ENCODE measurements at places on chromosomes 2 and 18. TPM values are rescaled to one million over a fixed set of nuclear protein-coding genes. Genes with fewer than 3 reads are reported as not detected.

CCBE1 gene
- 69.4 TPM for total RNA-seq

TIMM21 gene
- total RNA-seq: 19.2 TPM

DUSP19 gene
- 3.5 TPM for total RNA-seq

FEV gene
- total RNA-seq: under 0.01 TPM

AKAIN1 gene
- not detected for total RNA-seq

ZDBF2 gene
- total RNA-seq: 10.4 TPM

LRRC30 gene
- not detected for total RNA-seq

STPG4 gene
- 0.17 TPM for total RNA-seq

CD207 gene
- not detected for total RNA-seq

DAW1 gene
- total RNA-seq: 0.17 TPM

NPAS2 gene
- 9.0 TPM for total RNA-seq

SRD5A2 gene
- total RNA-seq: not detected

HOXD1 gene
- total RNA-seq: not detected

CAPN13 gene
- not detected for total RNA-seq

ANKRD29 gene
- total RNA-seq: 8.6 TPM

CGREF1 gene
- total RNA-seq: 3.6 TPM

SCN7A gene
- 16.4 TPM for total RNA-seq

SP5 gene
- not detected for total RNA-seq

COMMD1 gene
- total RNA-seq: 50.3 TPM

INPP5D gene
- total RNA-seq: 0.15 TPM

SP140 gene
- total RNA-seq: 0.87 TPM

CD8A gene
- not detected for total RNA-seq

CNGA3 gene
- total RNA-seq: 0.17 TPM

PROKR1 gene
- not detected for total RNA-seq

CTIF gene
- 15.9 TPM for total RNA-seq

ABI2 gene
- 31.1 TPM for total RNA-seq

IMPACT gene
- total RNA-seq: 30.1 TPM

Measured in smooth muscle cell of trachea (primary cell).